Left renal cortex interstitium (tissue), 4 donors: ENCODE measurements at places on chromosomes 7 and 10. TPM values are rescaled to one million over a fixed set of nuclear protein-coding genes. Genes with fewer than 3 reads are reported as not detected.
A peak's percentile ranks its signal among the peaks of the same experiment; 100 is the strongest.

GRCh38 chr7:105399043-105399725, 10.5 kb upstream of the SRPK2 start:
- DNase-seq: no peak

DNA sequence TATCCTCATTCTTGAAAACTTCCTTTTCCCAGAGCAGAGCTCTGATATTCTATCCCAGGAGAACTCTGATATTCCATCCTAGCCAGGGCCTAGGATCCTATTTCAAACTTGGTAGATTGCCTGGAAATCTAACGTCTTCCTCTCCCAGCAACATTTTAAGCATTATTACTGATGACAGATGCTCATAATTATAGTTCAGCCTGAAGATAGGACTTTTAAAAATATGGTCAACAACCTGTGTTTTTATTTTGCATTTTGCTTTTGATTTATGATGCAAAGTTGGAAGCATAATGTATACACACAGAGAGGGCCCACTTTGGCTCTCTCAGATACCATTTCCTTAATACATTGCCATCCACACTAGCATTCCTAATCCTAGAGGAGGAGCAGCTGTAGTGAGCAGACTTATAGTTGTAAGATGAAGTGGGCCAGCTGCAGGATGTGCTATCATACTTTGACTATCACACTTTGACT, 457.4 kb upstream of the TPK1 start:
- DNase-seq: peak; percentile 9

GRCh38 chr7:92639966-92640365, 49.8 kb upstream of the FAM133B start:
- DNase-seq: no peak

PDE1C gene
- 5.0 TPM for polyA plus RNA-seq

DNA sequence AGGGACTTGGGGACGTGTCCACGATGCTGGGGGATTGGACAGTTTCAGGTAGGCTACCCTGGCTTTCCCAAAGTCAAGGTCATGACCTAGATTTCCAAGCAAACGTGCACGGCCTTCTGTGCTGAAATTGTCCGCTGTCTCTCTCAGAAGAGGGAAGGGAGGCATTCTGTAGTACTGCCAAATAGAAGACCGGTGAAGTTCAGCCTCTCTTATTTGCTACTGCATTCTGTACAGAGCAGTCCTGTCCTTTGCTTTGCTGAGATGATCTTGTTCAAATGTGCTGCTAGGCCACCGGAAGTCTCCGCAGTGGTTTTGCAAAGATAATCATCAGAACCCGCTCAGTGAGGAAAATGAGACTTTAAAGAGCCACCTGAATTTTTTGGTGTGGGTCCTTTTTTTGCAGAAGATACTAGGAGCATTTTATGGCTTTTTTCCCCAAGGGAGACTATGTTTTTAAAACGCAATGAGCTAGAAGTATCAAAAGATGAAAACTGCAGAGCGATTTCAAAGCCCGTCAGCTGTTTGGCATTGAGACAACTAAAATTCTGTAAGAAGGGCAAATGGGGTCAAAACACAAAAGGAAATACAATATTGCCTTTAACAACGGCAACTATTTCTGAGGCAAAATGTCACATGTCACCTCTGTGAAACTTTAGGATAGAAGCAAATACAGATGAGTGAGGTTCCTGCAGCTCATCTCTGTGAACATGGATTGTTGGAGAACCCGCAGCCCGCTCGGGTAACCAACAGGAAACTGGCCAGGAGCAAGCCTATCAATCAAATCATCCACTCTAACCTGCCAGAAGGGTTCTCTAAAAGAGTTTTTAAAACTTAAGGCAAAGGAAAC, 1.3 kb upstream of the NMT2 start:
- no peak for DNase-seq

- DNase-seq: no peak
Measured at GRCh38 chr10:132666705-132667341, 119.1 kb downstream of the NKX6-2 start.

RHOBTB1 gene
- polyA plus RNA-seq: 76.1 TPM

FXYD4 gene
- polyA plus RNA-seq: 0.52 TPM

UPK3B gene
- 2.8 TPM for polyA plus RNA-seq

GRCh38 chr10:6114805-6115341, 26.0 kb downstream of the RBM17 start:
- no peak for DNase-seq

- DNase-seq: peak; percentile 78
Measured at GRCh38 chr7:30671793-30672465, 10.3 kb downstream of the CRHR2 start.

NKX1-2 gene
- not detected for polyA plus RNA-seq

SKIDA1 gene
- polyA plus RNA-seq: 8.8 TPM

DNA sequence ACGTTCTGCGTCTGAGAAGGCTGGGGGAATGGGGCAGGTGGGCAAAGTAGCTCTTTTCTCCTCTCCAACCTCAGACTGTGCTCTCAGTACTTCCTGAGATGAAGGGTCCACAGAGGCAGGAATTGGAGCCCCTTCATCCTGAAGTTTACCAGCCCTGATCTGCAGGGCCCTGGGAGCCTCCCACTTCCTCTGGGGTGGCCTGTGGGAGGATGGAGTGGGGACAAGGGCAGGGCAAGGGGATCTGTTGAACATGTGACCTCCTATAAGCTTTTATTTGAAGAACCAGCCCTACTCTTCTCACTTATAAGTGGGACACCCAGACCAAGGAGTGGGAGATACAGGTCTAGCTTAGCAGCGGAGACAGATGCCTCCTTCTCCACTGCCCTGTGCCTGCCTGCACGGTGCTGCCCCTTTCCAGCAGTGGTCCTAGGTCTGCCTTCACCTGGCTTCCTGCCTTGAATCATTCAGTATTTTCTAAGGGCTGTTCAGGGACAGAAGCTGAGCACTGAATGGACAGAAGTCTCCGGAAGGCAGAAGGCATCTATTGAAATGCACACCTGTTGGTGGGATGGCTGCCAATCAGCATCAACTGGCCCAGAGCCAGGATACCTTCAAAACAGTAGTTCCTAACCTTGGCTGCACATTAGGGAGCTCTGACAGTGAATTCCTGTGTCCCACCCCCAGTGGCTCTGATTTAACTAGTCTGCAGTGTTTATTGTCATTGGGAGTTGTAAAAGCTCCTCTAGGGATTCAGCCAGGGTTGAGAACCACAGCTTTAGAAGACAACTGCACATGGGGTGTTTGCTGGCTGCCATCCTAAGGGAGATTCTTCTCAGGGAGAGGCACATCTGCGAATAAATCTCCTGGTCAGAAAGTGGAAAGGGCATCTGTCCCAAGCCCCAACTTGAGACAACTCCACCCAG, 2.7 kb upstream of the ARHGAP22 start:
- DNase-seq: no peak

GSDME gene
- polyA plus RNA-seq: 13.0 TPM

GRCh38 chr10:31384589-31384949, 65.6 kb downstream of the ZEB1 start:
- no peak for DNase-seq
